Activated effector memory CD4-positive, alpha-beta T cell treated with Interleukin-2 at 50 U/mL for 16 hours (primary cell): ENCODE measurements at places on chromosomes 7 and 10.

DNA sequence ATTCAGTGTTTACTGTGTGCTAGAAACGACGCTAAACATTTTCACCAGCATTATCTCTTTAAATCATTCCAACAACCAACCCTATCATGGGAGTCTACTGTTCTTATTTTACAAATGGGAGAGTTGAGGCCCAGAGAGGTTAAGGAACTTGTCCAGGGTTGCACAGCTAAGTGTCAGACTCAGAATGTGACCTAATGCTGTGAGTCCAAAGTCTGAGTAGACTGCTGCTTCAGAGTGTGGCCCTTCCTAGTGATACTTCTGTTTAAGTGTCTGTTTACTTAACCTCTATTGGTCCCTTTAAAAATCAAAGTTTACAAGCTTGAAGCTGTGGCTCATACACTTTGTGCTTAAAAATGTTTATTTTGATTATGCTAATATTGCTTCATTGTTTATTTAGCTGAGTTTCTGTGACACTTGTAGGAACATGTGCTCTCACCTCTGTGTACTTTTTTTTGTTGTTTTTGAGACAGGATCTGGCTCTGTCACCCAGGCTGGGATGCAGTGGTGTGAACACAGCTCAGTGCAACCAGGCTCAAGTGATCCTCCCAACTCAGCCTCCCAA is 84.4 kb upstream of the SYPL1 start:
- no peak for DNase-seq

- no peak for DNase-seq
Measured at GRCh38 chr10:127283576-127283975, 87.2 kb upstream of the INSYN2A start.

GRCh38 chr10:96863922-96864543 is 31.9 kb downstream of the LCOR start:
- no peak for DNase-seq

GRCh38 chr10:99711129-99711719 is 20.7 kb downstream of the COX15 start:
- DNase-seq: no peak

DNA sequence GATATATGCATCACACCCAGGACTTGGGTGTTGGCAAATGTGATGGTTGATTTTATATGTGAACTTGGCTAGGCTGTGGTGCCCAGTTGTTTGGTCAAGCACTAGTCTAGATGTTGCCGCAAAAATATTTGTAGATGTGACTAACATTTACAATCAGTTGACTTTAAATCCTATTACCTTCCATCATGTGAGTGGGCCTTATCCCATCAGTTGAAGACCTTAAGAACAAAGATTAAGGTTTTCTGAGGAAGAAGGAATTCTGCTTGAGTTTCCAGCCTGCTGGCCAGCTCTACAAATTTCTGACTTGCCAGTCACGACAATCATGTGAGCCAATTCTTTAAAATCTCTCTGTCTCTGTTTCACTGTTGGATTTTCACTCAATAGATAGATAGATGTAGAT is 20.3 kb downstream of the TSPAN13 start:
- no peak for DNase-seq

DNA sequence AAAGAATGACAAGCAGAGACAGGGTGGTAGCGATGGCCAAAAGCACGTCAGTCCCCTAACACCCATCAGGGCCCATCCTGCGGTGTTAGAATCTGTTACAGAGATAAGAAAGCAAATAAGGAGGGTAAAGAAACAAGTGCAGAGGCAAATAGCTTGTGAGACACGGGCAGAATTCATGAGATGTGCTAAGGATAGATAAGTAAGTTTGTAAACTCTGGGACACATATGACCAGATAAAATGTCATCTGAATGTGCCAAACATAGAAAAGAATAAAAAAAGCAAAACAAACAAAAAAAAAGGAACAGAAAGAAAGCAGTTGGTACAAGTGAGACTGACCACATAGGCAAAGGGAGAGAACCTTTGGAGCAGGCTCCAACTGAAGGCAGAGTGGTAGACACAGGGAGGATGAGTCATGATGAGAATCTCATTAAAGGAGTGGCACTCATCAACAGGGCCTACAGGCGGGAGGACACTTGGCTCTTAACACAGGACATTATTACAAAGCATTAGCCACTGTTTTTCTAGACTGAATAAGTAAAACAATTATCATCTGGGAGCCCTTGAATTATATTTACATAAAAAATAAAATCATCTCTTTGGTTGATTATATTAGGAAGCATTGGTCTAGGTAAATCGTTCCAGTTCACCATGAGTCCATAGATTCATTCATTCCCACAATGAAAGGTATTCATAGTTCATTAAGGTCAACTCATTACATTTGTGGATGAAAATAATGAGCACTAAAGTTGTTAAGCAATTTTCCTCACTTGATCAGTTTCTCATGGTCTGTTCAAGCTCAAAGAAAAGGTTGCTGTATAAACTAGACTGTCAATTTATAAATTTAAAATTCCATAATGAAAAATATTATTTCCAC is 21.5 kb upstream of the EPHB6 start:
- no peak for DNase-seq

GRCh38 chr10:44202952-44203351 is 181.9 kb downstream of the CXCL12 start:
- no peak for DNase-seq

- no peak for DNase-seq
Measured at GRCh38 chr10:11612021-11613001, 861 bp upstream of the USP6NL start.

DNA sequence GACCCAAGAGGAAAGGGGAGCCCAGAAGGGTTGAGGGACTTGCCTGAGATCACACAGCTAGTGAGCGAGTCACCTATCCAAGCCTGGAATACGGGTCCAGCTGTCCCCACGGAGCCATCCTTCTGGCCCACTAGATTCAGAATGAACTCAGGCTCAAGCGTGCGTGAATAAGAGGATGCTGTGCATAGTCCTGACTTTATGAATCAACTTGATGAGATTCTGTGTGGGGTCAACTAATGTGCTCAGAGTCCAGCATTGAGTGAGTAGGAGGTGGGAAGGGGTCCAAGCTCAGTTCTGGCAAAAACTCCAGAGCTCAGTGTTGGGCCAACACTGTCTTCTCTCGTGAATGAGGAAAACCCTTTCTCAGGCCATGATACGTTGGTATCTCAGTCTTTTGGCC is 41.4 kb downstream of the CAMK1D start:
- DNase-seq: no peak

- no peak for DNase-seq
Measured at GRCh38 chr10:108966005-108966404, 957.3 kb downstream of the XPNPEP1 start.

DNA sequence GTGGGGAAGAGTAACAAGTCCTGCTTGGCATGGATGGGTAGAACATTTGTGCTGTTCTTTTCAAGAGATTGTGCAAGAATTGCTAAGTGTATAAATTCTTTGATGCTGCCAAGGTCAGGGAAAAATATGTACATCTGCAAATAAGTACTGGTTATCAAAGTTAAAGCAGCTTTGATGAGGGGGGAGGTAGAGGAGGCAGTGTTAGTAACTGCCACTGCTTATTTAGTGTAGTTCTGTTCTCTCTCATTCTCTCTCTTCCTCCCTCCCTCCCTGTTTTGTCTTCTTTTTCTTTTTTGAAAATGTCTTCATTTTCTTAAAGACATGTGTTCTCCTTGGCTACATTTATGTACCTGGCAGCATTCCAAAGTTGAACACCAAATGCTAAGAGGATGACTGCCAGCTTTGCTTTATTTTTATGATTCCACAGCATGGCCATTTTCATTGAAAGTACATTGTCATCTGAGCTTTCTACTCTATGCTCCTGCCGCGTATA is 18.6 kb downstream of the CACNB2 start:
- no peak for DNase-seq

GRCh38 chr10:103166523-103166922 is 26.5 kb downstream of the NT5C2 start:
- no peak for DNase-seq

DNA sequence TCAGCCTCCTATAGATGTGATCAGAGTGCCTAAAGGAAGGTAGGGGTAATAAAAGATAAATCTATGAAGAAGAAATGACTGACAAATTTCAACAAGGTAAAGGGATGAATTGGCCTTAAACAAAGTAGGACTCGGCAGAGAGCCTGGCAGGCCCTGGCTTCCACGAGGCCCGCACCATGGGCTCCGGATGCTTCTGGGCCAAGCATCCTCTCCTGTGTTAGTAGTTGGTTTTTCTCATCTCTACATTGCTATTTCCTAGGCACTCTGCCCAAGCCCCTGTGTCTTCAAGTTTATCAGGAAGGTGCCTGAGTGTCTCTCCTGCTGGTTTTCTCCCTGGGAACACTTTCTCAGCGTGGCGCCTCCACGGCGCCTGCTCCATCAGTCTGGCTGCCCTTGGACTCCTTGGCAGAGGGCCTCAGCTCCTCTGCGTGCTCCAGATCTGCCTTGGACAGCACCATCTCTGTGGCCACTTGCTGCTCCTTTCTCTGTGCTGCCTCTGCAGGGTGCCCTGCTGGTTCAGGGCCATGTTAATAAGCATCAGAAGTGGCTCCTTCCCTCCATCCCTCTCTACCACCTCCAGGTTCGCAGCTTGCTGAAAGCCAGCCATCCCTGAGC is 413.3 kb upstream of the DPP6 start:
- DNase-seq: no peak

DNA sequence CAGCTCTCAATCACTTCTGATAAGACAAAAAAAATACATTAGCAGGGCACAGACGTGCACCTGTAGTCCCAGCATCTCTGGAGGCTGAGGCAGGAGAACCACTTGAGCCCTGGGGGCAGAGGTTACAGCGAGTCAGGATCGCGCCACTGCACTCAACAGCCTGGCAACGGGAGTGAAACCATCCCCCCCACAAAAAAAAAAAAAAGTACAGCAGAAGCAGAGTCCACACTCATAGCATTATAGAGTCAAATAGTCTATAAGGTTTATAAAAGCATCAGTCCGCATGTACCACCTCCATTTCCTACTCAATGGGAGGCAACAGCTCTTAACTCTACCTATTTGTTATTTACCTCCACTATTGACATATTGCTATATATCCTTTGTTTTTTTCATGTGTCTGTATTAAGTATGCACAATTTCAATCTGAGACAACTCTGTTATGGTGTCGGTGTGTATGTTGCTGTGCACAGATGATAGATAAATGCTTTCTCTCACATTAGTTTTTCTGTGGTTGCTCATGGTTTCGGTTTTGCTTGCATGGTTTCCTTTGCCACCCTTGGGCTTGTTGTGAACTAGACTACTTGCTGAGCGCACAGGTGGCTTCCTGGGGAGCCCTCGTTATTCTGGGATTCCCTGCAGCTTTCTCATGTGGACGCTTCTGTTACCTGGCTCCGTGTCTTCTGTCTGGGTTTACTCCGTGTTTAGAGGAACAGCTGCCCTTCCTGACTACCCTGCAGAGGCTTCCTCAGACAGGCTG is 40.4 kb downstream of the PROSER2 start:
- peak; percentile 43 for DNase-seq

GRCh38 chr10:24360282-24361127 is 151.6 kb downstream of the KIAA1217 start:
- no peak for DNase-seq

DNA sequence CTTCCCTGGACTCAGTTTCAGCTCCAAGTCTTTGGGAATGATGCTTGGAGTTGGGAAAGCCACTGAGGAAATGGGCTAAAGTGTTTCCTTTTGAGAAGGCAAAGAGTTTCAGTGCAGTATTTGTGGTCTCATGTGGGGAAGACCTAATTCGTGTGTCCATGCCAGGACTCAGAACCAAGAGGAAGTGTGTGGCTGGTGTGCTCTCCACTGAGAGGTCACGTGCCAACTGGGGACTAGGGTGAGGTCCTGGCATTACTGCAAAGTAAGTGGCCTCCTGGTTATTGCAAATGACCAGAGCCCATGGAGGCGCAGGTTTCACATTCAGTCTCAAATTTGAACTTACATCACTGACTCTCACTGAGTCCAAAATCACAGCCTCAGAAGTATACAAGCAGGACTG is 48.6 kb upstream of the ITPRID1 start:
- no peak for DNase-seq

DNA sequence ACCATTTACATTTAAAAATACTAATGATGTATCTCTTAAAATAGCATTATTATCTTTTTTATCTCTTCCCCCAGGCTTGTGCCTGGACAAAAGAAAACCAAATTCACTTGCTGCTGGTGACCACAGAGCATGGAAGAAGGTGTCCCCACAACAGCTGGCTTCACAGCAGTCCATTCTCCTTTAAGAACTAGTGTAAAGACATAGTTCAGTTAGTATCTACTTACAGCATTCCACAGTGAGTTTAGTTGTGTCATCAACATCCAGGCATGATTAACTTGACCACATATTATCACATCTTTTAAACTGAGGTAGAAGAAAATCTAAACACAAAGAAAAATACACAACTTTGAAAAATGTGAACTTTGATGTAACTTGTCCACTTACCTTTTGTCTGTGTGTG is 55.0 kb downstream of the LRRC17 start:
- no peak for DNase-seq

GRCh38 chr7:50310361-50310760 is 5.8 kb downstream of the IKZF1 start:
- no peak for DNase-seq
